Kidney (tissue), 22 donors: ENCODE measurements at places on chromosomes 7 and 10. TPM values are rescaled to one million over a fixed set of nuclear protein-coding genes. Genes with fewer than 3 reads are reported as not detected.

UCMA gene
- polyA plus RNA-seq, result not detected

GRCh38 chr10:61151059-61151458 is 207.1 kb upstream of the RHOBTB1 start:
- DNase-seq, result no peak

DNA sequence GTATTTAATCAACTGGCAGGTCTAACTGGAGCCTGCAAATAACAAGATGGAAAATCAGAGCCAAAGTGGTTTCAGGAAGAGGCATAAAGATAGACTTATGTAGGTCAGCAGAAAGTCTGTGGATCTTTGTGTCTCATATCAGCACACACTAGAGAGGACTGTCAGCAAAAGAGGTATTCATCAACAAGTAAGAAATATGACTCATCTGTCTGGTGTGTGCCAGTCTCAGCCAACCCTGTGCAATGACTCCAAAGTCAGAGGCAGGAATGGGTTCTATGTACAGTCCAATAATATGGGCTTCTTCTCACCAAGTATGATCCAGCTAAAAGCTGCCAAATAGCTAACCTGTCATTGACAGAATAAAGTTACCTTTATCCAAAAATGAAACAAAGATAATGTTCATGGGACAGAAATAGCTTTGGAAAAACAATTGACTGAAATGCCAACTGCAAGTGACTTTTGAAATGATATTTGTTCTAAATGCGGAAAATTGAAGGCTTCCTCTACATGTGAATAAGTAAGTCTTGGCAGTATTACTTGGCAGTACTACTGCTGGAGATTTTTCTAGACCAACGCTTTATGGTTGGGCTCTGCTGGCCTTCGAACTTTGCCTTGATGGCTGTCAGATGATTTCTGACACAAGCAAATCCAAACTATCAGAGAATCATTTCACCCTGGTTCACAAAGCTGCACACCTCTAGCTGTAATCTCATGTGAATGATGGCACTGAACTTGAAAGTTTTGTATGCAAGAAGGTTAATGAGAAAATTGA is 272.3 kb upstream of the SEMA3C start:
- no peak for DNase-seq

LRMDA gene
- 48.6 TPM for polyA plus RNA-seq

MEOX2 gene
- polyA plus RNA-seq, result not detected

MGAM2 gene
- polyA plus RNA-seq, result not detected

GBX1 gene
- not detected for polyA plus RNA-seq

SYT15 gene
- polyA plus RNA-seq, result 2.1 TPM

DNA sequence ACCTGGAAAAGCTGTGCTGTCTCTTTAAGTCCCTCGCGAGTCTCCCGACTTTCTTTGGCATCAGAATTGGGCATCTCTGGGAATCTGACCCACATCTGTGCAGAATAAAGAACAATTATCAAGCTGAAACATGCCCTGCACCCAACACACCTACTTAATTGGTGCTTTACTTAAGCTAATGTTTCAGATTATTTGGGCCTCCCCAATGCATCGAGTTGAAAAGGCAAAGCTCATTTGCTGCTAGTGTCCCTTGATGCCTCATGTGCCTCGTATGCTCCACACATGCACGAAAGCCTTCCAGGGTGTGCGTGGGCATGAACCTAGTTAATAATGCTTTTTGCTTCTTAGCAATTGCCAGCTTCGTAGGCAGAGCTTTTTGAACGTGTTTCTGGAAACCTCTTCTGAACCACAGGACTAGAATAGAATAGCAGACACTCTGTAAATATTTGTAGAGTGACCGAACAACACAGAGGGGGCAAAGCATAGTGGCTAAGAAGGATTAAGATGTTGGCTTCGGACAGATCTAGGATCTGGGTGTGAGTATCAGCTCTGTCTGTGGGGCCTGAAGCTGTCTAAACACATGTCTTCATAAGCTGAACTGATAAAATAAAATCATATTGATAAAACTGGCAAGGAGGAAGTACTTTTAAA is 26.7 kb upstream of the FGFR2 start:
- no peak for DNase-seq

- DNase-seq, result no peak
These were observed 34.2 kb upstream of the POM121L12 start for GRCh38 chr7:53001221-53001620.

COBL gene
- polyA plus RNA-seq, result 9.8 TPM

- DNase-seq, result no peak
These were observed 7.6 kb upstream of the LARP4B start for GRCh38 chr10:938941-939678.

PDE6C gene
- polyA plus RNA-seq, result not detected

DNA sequence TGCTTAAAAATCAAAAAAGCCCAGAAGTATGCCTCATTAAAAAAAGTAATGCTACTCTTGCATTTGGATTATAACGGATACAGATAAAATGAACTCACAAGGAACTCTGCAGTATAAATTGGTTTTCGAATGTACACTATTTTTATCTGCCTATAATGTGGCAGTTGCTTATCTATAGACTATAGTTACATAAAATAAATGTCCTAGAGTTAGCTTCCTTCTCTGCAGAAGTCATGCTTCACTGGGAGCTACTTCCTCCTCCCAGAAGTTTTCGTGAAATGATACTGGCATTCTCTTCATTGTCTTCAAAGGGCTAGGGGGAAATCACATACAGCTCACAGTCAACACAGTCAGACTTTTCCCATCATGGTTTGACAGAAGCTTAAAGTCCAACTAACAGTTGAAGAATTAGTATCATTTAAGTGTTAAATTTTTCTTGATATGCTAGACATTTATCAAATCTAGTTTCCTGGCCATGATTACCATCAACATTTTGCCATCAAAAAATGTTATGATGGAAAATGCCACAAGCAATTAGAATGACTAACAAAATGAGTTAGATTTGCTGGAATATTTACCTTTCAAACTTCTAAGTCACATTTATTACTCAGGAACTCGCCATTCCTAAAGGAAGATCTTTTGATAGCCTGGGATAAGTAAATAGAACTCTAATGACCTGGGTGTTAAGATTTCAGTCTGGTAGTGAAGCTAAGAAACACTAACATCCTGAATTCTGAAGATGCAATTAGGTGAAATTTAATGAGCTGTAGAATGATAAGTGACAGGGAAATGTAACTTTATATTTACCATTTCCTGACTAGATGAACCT is 87.3 kb upstream of the TRIL start:
- DNase-seq, result no peak

GRCh38 chr10:11144626-11145494 is 127.2 kb downstream of the CELF2 start:
- DNase-seq, result no peak
